PC-3 (cell line): ENCODE measurements at places on chromosomes 7 and 10.

- DNase-seq = no peak
These were observed 35.8 kb downstream of the GBX1 start for GRCh38 chr7:151131592-151132293.

- no peak for DNase-seq
These were observed 4.4 kb upstream of the MYL10 start for GRCh38 chr7:101633511-101633910.

DNA sequence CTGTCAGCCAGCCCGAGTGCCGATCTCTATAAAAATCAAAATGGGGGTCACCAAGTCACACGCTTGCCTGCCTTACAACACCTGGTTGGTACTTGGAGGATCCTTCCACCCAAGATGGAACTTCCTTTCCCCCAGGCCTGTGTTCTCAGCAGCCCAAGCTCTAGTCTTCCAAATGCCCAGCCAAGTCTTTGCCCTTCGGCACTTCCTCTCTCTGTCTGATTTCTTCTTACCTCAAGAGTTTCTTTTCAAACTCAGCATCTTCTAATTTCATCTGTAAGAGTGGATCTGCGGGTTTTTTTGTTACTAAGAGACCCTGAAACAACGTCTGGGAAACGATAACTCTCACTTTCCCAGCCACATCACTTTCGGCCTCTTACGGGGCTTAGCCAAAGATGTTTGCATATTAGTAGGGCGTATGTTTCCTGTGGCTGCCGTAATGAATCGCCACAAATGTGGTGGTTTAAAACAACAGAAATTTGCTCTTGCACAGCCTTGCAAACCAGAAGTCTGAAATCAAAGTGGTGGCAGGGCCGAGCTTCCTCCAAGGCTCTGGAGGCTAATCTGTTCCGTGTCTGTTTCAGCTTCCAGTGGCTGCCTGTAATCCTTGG, 219.9 kb downstream of the TCF7L2 start:
- DNase-seq = no peak

DNA sequence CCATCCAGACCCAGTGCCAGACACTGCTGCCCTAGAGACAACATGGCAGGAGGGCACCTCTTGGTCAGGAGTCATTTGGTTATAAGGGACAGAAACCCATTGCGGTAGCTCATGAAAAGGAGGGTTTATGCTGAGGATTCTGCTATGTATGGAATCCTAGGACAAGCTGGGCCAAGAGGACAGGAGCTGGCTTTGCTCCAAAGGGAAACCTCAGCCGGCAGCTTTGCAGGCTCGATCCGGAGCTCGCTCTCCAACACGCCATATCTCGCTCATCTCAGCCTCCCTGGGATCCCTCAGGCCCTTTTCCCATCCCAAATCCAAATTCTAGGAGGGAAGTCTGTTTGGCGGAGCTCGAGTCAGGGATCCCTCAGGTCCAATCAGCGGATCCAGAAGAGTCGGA, 345.7 kb downstream of the GLRX3 start:
- no peak for DNase-seq

DNA sequence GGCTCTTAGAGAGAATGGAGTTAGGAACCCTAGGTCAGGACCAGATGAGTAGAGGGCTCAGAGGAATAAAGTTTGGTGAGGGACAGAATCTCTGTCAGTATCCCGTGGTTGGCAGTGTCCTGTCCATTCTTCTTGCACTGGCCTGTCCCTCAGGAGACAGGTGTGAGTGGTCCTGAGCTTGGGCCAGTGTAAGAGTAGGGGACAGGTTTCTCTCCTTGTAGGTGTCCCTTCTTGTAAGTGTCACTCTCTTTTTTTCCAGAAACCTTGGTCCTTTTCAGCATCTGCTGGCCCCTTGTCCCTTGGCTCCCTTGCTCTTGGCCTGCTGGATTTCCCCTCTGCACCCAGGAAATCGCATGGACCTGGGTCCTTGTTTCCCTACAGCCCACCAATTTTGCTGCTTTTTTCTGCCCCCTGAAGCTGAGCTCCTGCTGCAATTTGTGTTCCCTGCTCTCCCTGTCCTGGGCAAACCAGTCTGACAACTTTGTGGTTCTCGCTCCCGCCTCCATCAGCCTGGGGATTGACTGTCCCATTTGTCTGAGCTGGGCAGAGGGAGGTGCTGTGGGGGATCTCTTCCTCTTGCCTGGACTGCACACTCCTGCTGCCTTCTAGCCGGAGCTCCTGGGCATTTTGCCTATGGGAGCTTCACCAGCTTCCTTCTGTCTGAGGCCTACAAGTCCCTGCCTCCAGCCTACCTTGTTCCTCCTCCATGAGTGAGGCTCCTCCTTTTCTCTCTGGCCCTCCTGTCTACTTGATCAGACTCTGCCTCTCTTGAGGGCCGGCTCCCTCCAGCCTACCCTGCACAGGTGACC, 6.5 kb downstream of the TSPAN14 start:
- DNase-seq = no peak

GRCh38 chr10:58480321-58480720, 32.4 kb upstream of the BICC1 start:
- no peak for DNase-seq

- no peak for DNase-seq
These were observed 7.6 kb upstream of the ARMS2 start for GRCh38 chr10:122446668-122447423.

DNA sequence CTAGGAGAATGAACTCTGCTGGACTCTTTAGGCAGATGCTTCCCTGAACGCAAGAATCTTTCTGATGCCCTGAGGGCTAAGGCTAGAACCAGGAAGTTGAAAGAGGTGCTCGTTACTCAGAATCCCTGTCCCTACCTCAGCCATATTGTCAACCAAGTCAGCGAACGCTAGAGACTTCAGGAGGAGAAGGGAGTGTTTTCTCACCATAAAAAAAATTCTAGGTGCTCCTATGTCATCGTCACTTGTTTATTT, 359.4 kb downstream of the PRPF18 start:
- no peak for DNase-seq

- no peak for DNase-seq
These were observed 147.1 kb upstream of the ASAH2 start for GRCh38 chr10:50398381-50398780.

GRCh38 chr10:99555825-99556523, 23.2 kb downstream of the NKX2-3 start:
- no peak for DNase-seq

GRCh38 chr10:3785851-3786271, 852 bp upstream of the KLF6 start:
- DNase-seq = no peak

DNA sequence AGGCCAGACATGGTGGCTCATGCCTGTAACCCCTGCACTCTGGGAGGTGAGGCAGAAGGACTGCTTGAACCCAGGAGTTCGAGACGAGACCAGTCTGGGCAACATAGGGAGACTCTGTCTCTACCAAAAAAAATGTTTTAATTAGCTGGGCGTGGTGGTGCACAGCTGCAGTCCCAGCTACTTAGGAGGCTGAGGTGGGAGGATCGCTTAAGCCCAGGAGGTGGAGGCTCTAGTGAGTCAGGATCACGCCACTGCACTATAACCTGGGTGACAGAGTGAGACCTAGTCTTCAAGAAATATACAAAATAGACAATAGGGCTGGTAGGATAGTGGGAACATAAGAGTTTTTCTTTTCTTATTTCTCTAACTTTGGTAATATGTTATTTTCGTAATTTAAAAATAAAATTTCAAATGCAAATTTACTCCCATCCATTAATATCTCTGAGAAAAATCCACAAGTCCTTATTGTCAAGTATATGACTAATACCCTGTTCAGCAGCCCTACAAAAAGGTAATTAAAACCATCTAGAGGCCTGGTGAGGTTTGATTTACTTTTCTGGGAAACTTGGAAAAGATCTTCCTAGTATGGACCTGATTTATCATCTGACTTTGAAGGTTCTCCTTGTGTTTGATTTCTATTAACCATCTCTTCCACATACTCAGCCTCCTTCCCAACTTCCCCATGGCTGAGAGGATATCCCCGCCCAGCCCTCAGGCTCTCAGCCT, 50.0 kb downstream of the CREB3L2 start:
- no peak for DNase-seq

DNA sequence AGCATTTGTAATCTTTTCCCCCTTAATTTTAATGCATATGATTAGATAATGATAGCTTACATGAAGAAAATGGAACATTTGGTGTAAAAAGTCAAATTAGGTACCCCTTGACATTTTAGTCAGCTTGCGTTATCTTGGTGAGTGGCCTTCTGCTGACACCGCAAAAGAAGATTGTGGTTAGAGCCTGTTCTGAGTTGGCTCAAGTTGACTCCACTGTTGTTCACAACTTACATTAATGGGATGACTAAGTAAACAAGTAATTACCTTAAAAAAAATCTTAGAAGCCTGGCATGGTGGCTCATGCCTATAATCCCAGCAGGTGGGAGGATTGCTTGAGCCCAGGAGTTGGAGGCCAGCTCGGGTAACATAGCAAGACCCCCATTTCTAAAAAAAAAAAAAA, 24.2 kb downstream of the TRRAP start:
- DNase-seq = no peak

- DNase-seq = no peak
These were observed 22.0 kb downstream of the CYTH3 start for GRCh38 chr7:6250364-6250833.

- DNase-seq = no peak
These were observed 24.9 kb downstream of the TCAF1 start for GRCh38 chr7:143877098-143877497.

DNA sequence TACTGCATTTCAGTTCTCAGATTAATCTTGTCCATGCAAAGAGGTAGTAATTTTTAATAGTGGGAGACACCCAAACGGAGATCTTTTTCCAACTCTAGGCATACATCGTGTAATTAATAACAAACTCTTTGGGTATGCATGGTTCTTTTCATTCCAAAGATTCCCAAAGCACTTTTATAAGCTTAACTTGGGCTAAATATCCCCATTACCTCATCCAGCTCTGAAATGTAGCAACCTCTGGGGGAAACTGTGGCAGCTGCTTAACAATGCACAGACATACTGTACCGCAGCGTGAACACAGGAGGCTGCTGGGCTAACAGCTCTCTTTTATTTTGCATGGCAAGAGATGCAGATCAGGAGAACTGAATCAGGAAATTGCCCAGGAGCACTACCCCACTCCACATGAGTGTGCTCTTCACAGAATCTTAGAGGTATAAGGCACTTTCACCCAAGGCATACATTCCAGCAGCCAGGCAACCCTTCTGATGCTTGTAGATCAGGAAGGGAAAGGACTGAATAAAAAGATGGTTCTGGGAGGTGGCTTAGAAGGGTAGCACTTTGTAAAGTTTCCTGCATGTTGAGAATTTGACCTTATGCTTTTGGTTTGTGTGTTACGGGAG, 114.4 kb upstream of the GLI3 start:
- DNase-seq = no peak

DNA sequence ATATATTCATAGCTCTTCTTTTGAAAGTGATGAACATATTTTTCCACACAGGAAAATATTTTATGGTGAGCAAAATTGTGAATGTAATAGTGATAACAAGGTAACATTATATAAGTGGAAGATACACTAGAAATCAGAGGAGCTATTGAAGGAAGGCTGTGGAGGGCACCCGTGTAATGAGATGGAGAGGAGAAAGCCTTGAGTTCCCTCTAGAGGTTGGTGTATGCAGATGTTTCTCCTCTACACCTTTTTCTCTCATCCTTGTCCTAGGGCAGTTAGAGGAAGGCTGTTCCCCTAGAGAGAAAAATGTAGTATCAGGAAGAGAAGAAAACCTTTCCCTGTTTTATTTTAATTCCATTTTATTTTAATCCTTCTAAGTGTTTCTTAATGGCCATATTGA, 54.6 kb upstream of the NRG3 start:
- no peak for DNase-seq

- no peak for DNase-seq
These were observed 4.7 kb upstream of the PAX2 start for GRCh38 chr10:100740476-100741377.

- no peak for DNase-seq
These were observed 124.1 kb downstream of the SMURF1 start for GRCh38 chr7:99019523-99020412.

- DNase-seq = peak; percentile 47
These were observed 1054.9 kb upstream of the C7orf33 start for GRCh38 chr7:147535701-147536111.

DNA sequence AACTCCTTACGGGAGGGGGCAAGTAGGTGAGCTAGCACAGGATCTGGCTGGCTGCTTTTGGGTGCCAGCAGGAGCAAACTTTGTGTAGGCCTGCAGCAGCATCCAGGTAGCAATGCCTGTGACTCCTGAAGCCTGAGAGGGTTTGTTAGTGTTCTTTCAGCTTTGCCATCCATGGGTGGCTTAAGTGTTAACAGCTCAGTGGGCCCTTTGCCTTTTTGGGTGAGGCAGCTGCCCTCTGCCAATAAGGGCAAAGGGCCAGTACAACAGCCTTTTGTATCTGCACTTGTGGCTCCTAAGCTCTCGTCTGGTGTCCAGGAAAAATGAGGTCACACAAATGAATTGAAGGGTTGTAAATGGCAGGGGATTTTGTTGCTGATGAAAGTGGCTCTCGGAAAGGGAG, 359.0 kb upstream of the CHRM2 start:
- DNase-seq = no peak

DNA sequence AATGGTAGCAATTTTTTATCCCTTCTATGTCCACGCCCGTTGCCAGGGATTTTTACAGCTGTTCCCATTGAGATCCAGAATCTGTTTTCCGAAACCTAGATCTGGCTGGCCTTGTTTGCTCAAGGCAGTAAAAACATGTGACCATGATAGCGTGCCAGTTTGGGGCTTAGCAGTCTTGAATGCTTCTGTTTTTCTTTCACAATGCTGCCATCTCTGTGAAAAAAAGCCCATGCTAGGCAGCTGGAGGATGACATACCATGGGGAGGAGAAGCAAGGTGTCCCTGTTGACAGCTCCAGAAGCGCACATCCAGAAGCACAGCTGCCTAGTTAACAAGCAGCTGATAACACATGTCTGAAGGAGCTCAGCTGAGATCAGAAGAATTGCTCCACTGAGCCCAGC, 2.2 kb upstream of the ZNF92 start:
- no peak for DNase-seq

GRCh38 chr10:92847202-92847864, 987 bp upstream of the EXOC6 start:
- DNase-seq = peak; percentile 56

- no peak for DNase-seq
These were observed 238.5 kb downstream of the ADARB2 start for GRCh38 chr10:1498746-1499358.

DNA sequence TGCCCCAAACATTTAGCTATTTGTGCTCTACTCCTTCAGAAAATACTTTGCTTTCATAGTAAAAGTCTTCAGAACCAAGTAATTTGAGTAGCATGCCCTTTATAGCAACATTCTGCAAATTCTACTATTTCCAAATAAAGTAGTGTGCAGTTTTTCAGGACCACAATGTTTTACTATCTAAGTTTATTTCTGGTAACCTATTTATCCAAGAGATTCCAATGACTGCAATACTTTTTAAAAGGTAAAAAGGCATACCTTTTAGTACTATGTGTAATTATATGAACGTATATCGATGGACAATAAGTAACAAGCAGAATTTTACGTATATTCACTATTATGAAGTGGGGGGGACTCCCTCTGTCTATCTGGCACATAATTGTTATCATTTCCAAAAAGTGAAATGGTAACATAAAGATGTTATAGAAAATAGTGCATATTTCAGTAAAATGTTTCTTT, 6.9 kb upstream of the CAV2 start:
- no peak for DNase-seq
